ENCODE measurements at places on chromosomes 2 and 18. TPM values are rescaled to one million over a fixed set of nuclear protein-coding genes. Genes with fewer than 3 reads are reported as not detected.

DNA sequence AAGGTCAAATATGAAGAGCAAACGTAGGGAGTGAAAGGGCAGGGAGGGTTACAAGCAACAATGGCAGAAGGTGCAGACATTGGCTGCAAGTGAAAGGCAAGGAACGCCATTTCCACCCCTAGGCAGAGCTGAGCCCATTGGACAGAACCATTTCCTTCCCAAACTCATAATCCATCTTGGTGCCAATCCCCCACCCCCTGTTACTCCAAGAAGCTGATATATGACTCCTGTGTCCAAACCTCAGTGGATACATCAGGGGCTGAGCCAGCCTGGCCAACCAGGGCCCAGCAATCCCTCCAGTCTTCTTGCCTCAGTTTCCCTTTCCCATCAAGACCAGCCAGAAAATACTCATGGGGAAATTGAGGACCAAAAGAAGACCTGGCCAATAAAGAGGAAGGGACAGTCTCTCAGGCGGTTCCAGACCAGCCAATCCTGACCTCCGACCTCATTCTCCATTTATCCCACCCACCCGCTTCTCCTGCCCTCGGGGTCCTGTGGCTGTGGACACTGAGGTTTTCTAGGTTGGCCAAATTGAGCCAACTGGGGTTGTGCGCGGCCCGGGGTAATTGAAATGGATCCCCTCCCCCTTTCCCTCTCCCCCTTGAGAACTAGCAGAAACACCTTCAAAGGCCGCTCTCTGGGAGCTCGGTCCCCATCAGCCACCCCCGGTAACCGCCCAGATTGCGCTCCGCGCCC lies 24.8 kb downstream of the TNS1 start:
- no peak for DNase-seq

SNORC gene
- total RNA-seq: 9.2 TPM

DNA sequence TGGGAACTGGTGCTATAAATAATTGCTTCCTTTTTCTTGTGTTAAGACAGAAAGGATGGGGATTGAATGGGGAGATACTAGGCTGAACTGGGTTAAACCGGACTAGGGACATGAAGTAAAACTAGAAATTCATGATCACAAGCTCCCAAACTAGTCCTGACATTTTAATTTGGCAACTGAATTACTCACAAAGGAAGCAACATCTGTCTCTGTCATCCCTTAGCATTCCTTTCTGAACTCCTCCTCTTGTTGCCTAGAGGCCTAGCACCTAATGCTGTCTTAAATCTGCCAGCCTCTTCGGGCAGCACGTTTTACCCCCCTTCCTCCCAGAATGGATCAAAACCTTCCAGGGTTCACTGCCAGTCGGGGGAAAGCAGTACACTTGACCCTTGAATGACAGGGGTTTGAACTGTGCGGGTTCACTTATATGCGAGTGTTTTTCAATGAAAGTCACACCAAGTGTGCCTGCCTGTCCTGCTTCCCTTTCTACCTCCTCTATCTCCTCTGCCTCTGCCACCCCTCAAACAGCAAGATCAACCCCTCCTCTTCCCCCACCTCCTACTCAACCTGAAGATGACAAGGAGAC lies 8.2 kb downstream of the KCTD1 start:
- no peak for DNase-seq

DNA sequence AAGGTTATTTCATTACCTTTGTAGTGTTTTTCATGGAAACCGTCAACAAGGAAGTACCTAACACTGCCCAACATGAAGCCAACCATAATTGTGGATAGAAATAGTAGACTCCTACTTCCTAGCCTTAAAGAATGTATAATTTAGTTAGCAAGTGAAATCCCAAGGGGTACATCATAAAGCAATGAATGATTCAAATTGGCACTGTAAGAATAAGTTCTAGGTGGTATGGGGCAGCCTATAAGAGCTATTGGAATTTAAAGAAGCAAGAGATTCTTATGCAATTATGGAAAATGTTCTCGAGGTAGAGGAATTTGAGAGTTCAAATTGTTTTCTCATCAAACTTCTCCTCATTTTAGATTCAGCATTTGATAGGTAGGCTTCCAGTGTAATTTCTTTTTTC lies 157.9 kb downstream of the FMNL2 start:
- no peak for DNase-seq

TEX44 gene
- not detected for total RNA-seq
